NAMALWA (cell line): ENCODE measurements at places on chromosomes 2 and 18.

- DNase-seq = no peak
These were observed 67.4 kb upstream of the HPCAL1 start for GRCh38 chr2:10235099-10235908.

- peak; percentile 3 for DNase-seq
These were observed 791.5 kb downstream of the BCL11A start for GRCh38 chr2:59761966-59762365.

- DNase-seq = no peak
These were observed 24.8 kb upstream of the HDAC4 start for GRCh38 chr2:239425631-239426030.

GRCh38 chr18:78640246-78640995, 339.2 kb upstream of the SALL3 start:
- DNase-seq = no peak

GRCh38 chr2:200329798-200330197, 23.3 kb downstream of the SPATS2L start:
- DNase-seq = no peak

DNA sequence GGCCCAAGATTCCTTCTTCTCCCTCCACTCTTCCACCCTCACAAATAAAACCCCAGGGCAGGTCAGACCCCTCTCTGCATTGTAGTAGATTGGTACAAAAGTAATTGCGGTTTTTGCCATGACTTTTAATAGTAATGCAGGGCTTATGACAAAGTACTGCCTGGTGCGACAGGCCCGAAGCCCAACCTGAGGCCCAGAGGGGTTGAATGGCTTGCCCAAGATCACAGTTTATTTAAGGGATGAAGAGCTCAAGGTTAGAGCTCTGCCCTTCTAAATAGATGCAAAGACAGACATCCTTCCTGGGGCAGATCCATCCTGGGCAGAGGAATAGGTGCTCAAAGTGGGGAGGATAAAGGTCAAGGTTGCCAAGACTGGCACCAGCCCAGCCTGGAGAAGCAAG, 899 bp upstream of the PSTPIP2 start:
- DNase-seq = no peak

DNA sequence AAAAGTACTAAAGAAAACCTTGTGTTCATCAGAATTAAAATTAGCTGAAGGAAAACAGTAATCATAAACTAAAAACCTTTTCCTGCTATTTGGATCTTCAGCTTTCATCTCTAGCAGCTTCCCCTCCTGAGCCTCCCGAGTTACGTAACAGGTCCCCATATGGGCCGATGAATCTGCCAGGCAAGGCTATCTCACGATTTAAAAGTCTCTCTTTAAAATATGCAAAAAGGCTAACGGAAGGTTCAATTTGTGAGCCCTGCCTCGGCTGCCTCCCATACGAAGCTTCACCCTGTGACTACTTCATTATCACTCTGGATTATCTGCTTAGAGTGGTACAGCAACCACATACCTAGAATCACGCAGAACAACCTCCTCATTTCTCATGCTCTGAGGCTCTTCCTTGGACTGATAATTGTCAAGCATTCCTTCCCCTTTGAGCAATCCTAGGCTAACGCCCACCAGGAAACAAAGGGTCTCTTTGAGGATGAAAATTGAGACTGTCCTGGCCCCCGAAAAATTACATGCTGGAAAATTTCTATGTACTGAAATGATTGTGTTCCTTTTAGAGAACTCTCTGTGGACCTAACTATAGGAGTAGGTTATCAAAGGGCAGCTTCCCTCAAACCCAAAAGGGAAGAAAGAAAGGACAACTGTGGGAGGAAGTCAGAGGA, 147.4 kb downstream of the ZEB2 start:
- no peak for DNase-seq

- DNase-seq = no peak
These were observed 3.8 kb downstream of the CREB1 start for GRCh38 chr2:207533461-207534008.

DNA sequence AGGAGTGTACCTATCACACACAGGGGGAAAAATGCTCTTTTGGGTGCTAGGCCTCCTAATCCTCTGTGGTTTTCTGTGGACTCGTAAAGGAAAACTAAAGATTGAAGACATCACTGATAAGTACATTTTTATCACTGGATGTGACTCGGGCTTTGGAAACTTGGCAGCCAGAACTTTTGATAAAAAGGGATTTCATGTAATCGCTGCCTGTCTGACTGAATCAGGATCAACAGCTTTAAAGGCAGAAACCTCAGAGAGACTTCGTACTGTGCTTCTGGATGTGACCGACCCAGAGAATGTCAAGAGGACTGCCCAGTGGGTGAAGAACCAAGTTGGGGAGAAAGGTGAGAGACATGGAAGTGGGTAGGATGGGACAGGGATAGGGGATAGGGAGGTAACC, 12.2 kb downstream of the DHRS9 start:
- no peak for DNase-seq

DNA sequence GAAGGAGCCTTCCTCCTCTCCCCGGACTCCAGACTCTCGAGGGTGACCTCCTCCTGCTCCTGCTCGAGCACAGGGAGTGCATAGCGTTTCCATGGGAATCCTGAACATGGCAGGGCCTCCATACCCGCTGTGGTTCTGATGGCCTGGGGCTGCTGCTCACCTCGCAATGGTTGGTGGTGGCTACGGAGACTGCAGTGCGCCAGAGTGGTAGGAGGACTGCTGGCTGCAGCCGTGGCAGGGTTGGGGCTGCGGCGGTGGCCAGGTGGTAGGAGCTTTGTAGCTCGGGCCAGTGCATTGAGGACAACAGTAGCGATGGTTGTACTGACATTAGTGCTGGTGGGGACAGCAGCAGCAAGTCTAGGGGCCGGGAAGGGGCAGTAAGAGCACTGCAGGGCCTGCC, 32.0 kb upstream of the ANKRD62 start:
- DNase-seq = no peak
